ENCODE measurements at places on chromosomes 5 and 9.

GRCh38 chr9:83410701-83411100 is 127.5 kb downstream of the FRMD3 start:
- no peak for DNase-seq

GRCh38 chr5:58921159-58921558 is 338.3 kb downstream of the RAB3C start:
- DNase-seq: no peak

DNA sequence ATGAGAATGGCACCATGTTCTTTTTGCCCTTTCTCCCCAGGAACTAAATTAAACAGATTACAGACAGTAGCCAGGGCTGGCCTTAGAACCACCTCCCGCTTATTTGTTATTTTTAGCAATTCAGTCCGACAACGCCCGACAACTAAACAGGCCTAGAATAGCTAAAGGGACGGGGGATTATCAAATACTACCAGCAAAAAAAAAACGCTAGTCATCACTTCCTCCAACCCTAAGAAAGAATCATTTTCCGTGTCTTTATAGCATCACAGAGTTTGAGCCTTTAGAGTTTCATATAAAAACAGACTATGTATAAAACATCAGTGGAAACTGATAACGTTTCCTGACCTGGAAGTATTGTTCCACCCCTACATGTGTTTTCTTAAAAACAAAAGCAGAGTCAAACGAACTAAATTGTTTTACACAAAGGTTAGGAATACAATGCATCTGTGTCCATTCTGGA is 35.3 kb downstream of the PFDN1 start:
- DNase-seq: no peak

DNA sequence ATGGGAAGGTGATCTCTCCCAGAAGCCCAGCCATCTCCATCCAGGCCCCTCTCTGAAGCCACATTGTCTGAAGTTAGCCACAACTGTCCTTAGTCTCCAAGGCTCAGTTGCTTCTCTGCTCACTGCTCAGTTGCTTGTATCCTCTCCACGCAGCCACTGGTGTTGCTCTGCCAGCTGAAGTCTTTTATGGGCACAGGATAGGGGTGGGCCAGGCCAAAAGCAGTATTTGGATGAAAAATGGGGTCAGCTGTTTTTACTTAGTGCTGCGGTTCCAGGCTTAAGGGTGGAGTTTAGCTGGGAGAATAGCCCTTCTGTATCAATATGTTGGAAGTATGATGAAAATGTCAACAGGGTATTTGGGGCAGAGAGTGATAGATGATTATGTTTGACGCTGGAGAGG is 168.8 kb upstream of the PPP1R2B start:
- no peak for DNase-seq

- no peak for DNase-seq
Observed at GRCh38 chr5:89327608-89328007, 444.6 kb upstream of the MEF2C start.

DNA sequence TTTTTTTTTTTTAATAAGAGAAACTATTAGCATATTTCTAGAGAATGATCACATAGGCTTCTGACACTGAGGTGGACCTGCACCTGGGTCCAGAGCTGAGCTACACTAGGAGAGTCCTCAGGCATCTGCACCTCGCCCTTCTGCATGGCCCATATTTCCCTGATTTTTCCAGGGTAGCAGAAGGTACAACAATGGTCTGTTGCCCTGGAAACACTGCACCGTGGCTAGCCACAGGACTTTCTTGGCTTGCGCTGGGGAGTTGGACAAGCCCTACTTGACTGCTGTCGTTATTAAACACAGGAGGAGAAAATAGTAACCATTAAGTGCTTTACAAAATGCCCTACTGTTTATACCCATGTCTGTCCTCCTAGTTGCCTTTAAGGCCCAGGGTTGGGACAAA is 615.7 kb upstream of the MEF2C start:
- no peak for DNase-seq

- no peak for DNase-seq
Observed at GRCh38 chr5:98588215-98588614, 185.2 kb upstream of the RGMB start.

DNA sequence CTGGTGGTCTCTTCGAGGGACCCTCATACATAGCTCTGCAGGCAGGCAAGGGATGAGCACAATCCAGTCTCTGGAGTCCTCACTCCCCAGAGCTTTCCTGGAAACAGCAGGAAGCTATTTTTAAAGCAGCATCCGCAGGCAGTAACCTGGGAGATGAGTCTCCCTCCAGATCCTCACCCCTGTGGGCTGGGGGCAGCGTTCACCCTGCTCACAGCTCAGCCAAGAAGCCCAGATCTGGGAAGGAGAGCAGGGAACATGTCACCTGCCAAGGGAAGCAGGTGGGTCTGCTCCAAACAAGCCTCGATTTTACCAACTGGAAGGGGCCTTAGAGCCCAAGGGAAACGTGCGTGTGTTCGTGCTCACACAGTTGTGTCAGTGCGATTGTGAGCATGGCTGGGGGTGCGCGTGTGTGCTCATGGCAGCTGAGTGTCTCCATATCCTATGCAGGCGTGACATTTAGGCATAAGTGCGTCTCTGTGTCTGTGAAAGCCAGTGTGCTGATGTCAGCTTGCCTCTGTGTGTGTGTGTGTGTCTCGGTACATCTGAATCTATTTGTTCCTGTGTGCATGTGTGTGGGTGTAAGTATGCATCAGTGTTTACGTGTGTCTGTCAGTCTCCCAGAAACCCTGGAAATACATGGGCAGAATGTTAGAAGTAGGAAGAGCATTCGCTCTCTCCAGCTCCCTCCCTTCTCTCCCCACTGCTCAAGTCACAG is 40.6 kb upstream of the CPLX2 start:
- no peak for DNase-seq

- DNase-seq: no peak
Observed at GRCh38 chr9:126014726-126015125, 267.6 kb downstream of the PBX3 start.

- no peak for DNase-seq
Observed at GRCh38 chr5:2138896-2139295, 256.2 kb upstream of the IRX4 start.

- DNase-seq: no peak
Observed at GRCh38 chr5:126335886-126336285, 87.3 kb upstream of the GRAMD2B start.

DNA sequence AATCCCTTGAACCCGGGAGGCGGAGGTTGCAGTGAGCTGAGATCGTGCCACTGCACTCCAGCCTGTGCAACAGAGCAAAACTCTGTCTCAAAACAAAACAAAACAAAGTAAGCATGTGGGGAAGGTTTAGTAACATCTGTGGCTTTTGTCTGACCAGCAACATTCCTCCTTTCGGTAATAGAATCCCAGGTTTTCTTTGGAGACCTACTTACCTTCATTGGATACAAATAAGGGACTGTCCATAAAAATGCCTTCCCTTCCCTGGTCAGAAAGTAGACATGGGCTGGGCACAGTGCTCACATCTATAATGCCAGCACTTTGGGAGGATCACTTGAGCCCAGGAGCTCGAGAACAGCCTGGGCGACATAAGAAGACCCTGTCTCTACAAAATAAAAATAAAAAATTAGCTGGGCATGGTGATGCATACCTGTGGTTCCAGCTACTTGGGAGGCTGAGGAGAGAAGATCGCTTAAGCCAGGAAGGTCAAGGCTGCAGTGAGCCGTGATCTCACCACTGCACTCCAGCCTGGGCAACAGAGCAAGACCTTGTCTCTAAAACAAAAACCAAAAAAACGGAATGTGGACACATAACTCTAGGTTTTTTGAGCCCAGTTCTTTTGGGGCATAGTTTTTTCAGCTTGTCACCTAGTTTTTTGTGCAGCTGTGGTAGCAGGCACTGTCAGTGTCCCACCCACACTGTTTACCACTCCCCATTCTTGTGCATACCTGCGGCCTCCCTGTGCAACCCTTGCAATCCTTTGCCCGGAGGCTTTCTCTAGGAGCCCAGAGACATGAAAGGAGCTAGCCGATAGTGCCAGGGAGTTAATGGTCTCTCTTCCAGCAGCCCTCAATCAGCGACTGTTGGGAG is 9.0 kb upstream of the SPINK4 start:
- DNase-seq: no peak

DNA sequence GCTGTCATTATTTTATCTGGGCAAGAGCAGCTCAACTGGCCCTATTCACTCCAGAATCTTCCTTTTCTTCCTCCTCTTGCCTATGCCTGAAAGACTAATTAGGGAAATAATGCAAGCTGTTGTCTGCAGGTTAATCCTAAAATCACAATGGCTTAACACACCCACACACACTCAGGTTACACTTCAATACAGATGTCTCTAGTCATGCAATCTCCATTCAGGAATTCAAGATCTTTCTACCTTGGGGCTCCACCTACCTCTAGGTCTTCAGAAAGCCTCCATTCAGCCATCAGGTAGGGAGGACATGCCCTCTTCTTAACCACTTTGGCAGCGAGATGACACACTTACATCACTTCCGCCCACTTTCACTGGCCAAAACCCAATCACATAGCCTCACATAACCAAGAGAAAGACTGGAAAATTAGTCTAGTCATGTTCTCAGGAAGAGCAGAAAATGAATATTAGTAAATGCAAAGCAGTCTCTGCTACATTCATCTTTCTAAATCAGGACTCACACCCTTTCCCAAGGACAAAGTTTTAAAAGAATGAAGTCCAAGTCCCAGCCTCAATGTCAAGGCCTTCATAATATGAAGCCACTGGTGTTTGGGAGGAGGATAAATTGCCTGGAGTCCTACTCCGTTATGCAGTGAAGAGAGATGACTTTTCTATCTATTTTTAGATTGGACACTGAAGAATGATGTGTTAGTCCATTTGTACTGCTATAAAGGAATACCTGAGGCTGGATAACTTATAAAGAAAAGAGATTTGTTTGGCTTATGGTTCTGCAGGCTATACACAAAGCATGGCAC is 428.1 kb downstream of the EFNA5 start:
- no peak for DNase-seq

- DNase-seq: no peak
Observed at GRCh38 chr5:118604106-118604505, 384.2 kb downstream of the DTWD2 start.

DNA sequence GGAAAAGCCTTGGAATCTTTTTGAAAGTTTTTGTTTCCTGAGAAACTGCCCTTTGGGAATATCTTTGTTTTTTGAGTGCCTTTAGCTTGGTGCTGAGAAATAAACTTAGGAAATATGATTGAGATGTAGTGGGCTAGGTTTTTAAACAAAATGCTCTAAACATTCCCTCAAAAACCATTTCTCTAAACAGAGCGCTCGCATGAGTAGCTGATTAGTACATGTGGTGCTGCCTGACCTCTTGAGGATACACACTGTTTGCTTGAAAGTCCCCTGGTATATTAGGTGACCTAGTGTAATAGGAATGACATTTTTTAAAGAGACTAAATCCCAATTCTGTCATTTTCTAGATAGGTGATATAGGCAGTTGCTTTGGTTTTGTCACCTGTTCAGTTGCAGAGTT is 132.3 kb downstream of the ADAMTSL1 start:
- DNase-seq: no peak

DNA sequence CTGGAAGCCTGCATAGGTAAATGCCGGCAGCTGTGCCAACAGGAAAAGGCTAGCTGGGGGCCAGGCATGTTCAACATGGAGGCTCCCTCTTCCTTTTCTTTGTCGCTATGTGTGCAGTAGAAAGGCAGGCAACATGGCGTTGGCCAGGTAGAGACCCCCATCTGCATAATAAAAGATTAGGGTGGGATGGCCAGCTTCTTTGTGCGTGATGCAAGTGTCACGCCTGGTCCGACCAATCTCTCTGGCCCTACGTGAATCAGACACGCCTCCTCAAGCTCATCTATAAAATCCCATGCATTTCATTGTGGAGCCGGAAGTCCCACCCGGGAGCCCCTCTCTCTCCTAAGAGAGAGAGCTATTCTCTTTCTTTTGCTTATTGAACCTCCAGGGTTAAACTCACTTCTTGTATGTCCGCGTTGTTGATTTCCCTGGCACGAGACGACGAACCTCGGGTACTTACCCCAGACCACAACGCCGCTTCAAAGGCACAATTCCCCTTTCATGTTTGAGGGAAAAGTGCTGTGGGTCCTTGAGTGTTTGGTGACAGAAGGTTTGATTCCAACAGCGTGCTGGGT is 25.0 kb upstream of the C5orf47 start:
- DNase-seq: no peak

DNA sequence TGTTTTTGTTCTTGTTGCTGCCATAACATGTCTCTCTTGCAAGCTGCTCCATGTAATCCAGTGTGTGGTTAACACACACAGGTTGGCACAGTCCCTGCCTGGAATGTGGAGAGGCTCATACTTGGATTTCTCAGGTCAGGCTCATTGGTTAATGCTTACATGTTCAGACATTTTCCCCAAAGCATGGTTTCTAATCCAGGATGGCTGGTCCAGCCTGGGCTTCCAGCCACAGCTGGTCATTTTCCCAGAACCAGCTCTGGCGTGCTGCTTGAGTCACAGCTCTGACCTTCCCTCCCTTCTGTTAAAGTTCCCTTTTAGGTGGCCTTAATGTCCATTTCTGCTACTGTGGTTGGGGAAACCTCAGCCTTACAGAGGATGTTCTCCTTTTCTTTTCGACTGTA is 294.3 kb downstream of the TAF11L14 start:
- no peak for DNase-seq

GRCh38 chr5:4294878-4295277 is 699.2 kb downstream of the IRX1 start:
- no peak for DNase-seq

DNA sequence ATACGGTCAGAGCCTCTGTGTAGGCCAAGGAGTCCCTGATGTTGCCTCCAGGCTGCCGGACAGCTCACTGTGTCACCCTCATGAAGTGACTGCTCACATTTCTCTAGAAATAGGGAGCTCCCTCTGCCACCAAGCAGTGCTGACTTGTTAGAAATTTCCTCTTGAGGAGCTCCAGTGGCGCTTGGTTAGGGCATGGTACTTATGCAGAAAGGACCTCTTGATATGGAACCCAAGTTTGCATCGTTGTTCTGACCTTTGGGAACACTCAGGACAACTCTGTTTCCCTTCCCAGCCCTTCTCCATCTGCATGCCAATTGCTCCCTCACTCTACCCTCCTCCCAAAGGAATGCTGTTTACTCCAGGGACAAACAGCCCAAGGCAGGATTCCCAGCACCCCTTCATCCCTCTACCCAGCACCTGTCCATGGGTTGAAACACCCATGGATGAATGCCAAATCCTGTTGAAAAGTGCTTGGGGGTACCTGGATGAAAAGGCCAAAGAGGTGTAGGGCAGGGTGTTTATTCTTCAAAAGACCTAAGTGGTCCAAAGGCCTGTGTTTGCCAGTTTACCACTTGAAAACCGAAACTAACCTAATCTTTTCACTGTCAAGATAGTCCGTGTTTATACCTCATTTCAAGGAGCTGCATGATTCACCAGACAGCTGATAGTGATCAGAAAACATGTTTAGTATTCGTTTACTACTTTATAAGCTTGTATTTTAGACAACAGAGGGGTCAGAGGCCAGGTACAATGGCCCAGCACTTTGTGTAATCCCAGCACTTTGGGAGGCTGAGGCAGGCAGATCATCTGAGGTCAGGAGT is 51.1 kb downstream of the KLF4 start:
- no peak for DNase-seq

- no peak for DNase-seq
Observed at GRCh38 chr9:85332487-85332886, 409.3 kb downstream of the AGTPBP1 start.

DNA sequence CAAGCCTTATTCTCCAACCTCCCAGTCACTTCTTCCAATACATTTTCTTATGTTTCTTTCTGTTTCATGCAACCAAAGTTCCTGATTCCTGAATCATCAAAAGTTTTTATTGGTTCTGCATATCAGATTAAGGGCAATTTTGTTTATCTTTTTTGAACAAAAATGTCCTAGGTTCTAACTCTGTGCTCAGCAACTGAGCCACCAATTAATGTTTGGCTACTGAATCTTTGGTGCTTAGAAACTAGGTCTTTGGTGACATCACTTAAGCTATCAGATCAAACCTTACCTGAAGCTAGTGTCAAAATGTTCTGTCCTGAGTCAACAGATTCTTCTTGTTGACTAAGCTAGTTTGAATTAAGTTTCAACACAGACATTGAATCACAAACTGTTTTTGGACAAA is 56.1 kb downstream of the FGF18 start:
- no peak for DNase-seq

All from GM12864 (cell line).